Stimulated activated CD8-positive, alpha-beta memory T cell treated with anti-CD3 and anti-CD28 coated beads, Interleukin-7, amount 100 ng/mL, for 1 hour (primary cell): ENCODE measurements at places on chromosomes 12 and 14.

DNA sequence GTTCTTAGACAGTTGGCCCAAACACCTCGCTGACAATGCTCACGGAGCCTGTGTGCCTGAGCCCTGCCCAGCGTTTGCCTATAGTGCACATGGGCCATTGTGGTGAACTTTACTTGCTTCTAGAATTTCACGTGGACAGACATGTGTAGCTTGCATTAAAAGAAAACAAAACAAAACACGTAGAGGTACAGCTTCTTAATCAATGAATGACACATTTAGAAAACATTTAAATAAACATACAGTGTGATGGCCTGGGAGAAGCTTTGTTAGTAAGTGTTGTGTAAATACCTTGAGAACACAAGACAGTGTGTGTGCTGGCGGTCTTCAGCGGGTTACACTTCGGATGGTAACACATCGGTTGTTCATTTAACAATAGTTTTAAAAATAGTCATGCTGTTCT is 38.1 kb downstream of the SMOC1 start:
- DNase-seq = no peak

- DNase-seq = no peak
Measured at GRCh38 chr12:77847060-77847541, 16.4 kb downstream of the NAV3 start.

GRCh38 chr14:105039458-105040205 is 18.7 kb upstream of the CDCA4 start:
- no peak for DNase-seq

- no peak for DNase-seq
Measured at GRCh38 chr12:88633312-88633711, 53.0 kb upstream of the KITLG start.

DNA sequence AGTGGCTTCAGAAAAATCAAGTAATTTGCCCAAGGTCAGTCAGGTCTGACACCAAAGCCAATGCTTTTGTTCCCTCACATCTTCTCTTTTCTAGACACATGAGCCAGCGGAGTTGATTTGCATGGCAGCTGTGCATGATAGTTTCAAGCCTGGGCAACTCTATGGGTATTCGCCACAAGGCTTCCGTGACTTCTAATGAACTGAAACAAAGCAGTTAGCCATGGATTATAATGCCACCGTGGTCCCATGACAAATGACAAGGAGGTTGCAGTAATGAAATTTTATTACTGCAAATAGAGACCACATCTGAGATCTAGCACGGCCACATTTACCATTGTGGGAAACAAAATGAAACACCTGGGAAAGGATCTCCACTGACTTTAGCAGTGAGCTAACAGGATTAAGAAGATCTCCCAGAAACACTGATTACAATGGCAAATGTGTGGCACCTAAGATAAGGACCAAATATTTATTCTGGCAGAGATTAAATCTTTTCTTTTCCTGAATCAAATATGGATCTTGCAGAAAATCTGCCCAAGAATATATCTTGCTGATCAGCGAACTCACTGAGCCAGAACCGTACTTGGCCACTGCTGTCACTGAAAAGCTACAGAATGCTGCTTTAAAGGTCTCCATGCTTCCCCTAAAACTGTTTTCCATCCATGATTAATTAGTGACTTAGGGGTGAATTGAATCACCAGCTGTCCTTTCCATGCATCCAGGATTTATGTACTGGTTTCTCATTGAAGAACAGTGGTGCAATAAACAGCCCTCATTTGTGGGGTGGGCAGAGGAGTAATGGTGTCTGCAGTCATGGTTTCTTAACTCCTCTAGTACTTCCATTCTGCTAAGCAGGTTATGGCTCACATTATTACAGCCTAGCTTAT is 551.0 kb downstream of the DIO2 start:
- no peak for DNase-seq

DNA sequence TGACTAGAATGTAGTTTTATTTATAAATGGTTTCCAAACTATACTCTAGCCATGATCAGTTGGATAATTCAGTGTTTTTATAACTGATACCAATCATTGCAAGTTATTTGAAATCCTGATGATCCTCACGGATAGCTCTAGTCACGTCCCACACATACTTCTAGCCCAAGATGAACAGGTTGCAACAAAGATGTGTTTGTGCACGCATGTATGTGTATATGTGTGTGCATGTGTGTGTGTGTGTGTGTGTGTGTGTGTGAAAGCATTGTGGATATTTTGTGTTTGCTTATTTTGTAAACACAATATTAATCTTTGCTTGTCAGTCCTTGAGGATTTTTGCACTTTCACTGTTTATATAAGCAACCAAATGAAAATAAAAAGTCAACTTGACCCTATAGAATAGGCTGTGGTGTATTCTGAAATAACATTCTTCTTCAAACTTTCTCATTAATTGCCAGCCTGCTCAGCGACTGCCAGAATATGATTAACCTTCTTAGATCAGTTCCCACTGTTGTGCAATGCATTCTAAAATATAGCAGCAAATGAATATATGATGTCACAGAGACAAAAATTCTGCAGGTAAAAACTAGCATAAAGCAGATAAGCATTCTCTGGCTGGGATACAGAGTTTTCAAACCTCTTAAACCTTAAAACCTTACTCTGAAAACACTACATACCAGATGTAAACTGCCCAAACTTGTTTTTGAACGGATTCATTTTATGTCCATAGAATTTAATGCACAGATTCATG is 48.8 kb upstream of the HIF1A start:
- DNase-seq = no peak

DNA sequence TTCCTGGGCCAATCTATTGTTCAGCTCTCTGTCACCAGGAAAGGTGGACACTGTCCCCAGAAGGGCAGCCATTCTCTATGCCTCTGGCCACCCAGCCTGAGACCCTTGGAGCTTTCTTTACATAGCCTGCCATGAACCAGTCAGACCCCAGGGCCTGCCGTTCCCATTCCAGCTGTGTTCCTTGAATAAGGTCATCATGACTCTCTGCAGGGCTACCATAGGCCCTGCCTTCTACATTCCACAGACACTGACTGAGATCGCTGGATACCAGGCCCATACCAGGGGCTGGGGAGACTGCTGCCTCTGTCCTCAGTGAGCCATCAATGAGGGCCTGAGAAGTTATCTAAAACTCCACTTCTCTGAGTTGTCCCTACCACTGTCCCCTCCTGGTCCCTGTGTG is 75.5 kb downstream of the SYNE3 start:
- DNase-seq = no peak

GRCh38 chr12:93537769-93538168 is 34.7 kb upstream of the SOCS2 start:
- no peak for DNase-seq

- DNase-seq = no peak
Measured at GRCh38 chr14:90606434-90606833, 209.6 kb downstream of the CALM1 start.

GRCh38 chr12:116628989-116629388 is 69.8 kb downstream of the MAP1LC3B2 start:
- DNase-seq = no peak

DNA sequence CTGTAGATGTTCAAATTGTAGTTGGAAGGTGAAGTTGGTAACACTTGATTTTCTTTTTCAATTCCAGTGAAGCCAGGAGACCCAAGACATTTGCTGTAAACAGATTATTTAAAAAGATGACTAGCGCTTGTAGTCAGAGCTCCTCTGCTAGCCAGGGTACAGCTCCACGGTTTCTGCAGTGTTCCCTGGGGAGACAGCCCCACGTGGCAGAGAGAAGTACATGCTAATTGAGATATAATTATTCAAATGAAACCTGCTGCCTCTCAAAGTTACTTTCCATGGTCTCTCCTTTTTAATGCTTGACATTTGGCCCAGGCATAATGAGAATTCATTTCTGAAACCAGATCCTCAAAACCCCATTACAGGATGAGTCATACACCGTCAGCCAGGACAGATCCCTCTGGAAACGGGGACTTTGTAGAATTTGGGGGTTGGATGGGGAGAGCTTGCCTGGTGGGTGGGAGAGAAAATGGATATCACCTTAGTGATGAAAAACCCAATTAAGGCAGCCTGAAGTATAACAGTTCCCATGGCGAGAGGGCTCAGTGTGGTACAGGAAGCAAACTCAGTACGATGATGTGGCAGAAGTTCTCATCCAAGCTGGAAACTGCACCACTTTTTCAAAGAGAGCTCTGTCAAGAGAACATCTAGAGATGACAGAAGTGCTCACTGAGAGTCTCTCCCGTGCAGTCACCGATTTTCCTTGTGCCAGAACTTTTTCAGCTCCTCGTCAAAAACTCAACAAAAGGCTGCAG is 637.7 kb upstream of the TMEM132C start:
- no peak for DNase-seq

DNA sequence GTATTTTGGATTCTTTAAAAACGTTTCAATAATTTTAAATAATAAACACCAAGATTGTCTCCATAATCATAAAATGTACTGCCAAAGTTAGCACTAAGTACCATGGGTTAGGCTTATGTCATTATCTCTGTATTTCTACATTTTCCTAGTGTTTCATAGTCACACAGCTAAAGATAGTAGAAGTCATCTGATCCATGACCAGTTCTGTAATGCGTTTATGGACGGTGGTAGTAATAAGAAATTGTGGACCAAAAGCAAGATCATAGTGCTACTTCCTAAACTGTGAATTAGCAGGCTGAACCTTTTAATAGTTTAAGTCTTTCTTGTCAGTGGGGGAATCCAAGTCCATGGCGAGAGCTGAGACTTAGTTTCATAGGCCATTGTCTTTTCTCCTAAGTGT is 142.1 kb downstream of the AKAP6 start:
- no peak for DNase-seq

GRCh38 chr14:59754256-59754655 is 116.3 kb downstream of the RTN1 start:
- DNase-seq = no peak

DNA sequence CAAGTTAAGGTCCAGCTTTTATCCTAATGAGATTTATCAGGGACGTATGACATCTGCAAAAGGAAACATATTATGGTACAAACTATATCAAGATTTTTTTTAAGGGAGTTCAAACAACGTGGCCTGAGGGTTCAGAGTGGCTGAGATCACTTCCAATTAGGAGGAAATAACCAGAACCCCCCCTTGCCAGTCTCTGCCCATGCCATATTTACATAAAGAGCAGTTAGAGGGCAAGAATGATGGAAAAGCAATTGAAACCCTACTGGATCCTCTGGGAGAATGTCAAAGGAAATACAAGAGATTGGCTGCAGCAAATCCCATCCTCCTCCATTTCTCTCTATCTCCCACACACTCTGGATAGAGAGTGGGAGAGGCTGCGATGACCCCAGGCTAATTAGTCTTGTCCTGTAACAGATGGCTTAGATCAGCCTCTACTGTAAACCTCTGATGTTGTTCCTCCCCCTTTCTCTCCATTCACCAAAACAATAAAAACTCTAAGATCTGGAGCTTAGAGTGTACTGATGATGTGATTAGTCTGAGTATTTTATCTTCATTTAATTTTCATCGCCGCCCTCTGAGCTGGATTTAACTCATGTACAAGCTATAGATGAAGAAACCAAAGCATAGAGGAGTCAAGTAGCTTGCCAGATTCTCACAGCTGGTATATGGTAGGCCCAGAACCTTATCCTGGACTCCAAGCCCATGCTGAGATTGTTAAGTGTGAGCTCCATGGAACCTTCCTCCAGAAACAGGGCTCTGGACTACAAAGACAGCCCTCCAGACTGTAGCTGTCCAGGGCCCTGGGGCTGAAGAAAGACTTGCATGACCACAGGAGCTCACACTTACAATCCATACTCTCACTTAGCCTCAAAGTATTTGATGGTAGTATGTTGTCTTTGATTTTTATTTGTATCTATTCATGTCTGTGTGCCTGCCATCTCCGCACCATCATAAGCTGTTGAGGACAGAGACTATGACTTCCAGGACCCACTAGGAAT is 54.1 kb upstream of the GNG2 start:
- no peak for DNase-seq

GRCh38 chr12:40734276-40734675 is 42.0 kb downstream of the CNTN1 start:
- DNase-seq = no peak

GRCh38 chr12:96400631-96401075 is 414 bp upstream of the CDK17 start:
- no peak for DNase-seq
